GM12878 (cell line): ENCODE measurements at places on chromosomes 16 and 17.

GRCh38 chr17:58289869-58290268, 9.1 kb upstream of the MPO start:
- DNase-seq: no peak

GRCh38 chr16:28313587-28313986, 21.3 kb downstream of the SBK1 start:
- DNase-seq: no peak

- DNase-seq: no peak
These were observed 13.5 kb downstream of the ADORA2B start for GRCh38 chr17:15958484-15958854.

DNA sequence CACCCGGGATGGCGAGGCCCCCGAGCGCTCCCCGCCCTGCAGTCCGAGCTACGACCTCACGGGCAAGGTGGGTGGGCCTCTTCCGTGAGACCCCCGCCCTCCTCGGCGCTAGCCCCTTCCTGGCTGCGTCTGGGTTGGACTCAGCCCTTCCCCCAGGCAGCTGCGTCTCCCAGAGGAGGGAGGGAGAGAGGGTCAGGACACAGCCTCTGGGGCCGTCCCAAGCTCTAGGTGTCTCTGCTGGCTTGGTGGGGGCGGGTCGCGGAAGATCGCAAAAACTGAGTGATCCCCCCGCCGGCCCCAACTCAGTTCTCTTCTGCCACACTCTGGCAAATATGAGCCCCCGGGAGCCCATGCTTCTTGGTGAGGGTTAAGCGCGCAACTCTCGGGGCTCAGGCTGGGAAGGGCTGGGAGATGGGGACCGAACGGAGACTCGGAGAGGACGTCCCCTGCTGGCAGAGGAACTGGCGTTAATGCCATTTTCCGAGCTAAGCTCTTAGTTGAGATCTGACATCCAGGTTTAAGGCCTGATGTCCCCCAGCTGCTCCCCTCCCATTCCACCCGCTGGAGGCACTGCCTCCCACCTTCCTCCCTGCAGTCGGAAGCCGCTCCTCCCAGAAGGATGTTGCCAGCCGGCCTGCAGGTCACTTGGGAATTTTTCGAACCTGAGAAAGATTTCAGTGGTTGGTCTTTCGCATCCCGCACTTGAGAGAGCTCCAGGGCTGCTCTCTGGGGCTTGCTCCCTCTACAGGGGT, 419 bp downstream of the RAB37 start:
- DNase-seq: no peak

- DNase-seq: no peak
These were observed 199.5 kb upstream of the PMFBP1 start for GRCh38 chr16:72371307-72372086.

DNA sequence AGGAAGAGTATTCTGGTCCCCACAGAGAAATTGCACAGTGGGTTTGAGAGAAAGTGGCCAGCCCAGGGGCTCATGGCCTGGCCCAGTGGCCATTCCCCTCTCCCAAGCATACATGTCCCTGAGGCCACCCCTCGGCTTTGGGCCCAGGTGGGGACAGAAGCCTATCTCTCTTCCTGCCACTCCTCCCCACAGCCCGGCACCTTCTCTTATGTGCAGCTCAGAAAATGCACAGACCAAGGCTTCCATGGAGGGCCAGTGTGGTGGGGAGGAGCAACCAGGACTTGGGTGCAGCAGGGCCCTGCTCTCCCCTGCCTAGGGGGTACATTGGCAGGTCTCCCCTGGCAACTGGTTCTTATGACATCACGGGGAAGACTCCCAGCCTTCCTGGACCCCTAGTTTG, at the start of gene C16orf90:
Gene C16orf90, minus strand, starts transcription at position 314 of the 400 bp plus-strand sequence. Its CDS starts 68 bp downstream, at position 246.
- DNase-seq: no peak

DNA sequence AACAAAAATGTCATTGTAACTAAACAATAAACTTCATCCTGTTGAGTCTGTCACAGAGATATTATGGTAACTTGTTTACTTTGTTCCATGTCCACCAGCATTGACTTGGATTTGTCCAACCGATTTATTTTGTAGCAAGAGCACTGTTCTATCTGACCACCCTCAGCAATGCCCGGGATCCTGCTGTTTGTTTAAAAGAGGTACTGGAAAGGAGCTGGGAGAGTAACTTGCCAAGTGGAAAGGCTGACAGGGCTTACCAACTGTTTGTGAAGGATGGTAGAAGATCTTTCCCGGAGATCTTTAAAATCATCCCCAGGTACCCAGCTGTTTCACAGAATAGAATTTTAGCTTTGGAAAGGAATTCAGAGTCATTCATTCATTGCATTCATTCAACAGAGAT, 59.1 kb upstream of the BCAR1 start:
- DNase-seq: no peak

DNA sequence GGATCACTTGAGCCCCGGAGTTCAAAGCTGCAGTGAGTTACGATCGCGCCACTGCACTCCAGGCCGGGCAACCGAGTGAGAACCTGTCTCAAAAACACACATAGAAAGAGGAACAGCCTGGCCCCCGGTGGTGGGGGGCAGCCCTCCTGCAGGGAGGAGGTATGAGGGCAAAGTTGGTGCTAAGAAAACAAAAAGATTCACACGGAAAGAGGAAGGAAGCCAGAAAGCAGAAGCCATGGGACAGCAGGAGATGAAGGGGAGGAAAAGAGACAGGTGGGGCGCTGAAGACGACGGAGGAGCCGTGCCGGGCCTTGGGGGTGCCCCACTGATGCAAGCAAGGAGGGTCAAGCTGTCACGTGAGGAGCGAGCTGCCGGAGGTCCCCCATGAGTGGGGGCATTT, 8.2 kb upstream of the C16orf74 start:
- DNase-seq: no peak

DNA sequence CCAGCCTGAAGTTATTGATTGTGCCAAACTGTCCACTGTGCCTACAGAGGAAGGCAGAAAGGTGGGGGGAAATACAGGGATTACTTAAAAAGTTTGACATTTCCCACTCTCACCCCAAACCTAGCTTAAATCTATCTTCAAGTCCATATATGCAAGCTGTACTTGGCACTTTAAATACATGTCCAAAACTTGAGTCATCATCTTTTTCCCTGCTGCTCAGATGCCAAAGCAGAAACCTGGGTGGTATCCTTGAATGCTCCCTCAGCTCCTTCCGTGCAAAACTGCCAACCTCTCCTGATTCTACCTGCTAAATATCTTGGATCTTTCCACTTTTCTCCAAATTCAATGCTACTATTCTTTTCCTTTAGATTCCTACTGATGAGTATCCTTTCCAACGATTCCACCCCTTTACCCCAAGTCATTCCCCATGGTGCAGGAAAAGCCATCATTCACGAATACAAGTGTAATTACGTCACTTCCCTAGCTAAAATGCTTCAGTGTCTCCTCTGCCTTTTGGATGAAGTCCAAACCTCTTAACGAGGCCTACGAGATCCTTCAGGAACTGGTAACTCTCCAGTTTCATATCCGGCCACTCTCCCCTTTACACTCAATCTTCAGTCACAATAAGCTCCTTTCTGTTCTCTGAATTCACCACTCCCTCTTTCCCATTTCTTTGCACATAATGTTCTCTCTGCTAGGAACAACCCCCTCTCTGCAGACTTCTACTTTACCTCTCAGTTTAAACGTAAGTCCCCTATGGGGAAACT, 9.3 kb downstream of the BECN1 start:
- no peak for DNase-seq

DNA sequence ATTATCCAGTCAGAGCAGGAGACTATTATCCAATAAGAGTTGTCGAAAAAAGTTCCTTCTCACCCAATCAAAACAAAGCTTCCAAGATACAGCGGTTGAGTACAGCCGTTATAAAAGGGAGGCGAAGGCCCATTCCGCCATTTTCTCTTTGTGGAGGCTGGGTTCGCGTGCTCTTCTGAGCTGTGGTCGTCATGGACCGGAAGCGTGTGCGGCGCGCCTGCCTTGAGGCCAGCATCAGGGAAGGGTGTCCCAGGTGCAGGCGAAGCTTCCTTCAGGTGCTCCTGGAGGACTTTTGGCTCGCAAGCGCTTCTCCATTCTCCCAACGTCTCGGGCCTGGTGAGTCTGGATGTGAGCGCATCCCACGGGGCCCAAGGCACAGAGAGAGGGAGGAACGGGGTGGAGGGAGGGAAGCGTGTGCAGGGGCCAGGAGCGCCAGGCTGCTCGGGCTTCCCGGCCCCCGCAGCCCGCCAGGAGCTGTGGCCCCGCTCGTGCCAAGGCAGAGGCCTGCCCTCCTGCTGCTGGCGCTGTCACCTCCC, 99.2 kb downstream of the GOSR1 start:
- DNase-seq: no peak

- DNase-seq: no peak
These were observed 174.6 kb downstream of the TOX3 start for GRCh38 chr16:52372313-52372712.

- peak; percentile 83 for DNase-seq
These were observed 18.7 kb upstream of the ADGRG1 start for GRCh38 chr16:57609541-57610401.

DNA sequence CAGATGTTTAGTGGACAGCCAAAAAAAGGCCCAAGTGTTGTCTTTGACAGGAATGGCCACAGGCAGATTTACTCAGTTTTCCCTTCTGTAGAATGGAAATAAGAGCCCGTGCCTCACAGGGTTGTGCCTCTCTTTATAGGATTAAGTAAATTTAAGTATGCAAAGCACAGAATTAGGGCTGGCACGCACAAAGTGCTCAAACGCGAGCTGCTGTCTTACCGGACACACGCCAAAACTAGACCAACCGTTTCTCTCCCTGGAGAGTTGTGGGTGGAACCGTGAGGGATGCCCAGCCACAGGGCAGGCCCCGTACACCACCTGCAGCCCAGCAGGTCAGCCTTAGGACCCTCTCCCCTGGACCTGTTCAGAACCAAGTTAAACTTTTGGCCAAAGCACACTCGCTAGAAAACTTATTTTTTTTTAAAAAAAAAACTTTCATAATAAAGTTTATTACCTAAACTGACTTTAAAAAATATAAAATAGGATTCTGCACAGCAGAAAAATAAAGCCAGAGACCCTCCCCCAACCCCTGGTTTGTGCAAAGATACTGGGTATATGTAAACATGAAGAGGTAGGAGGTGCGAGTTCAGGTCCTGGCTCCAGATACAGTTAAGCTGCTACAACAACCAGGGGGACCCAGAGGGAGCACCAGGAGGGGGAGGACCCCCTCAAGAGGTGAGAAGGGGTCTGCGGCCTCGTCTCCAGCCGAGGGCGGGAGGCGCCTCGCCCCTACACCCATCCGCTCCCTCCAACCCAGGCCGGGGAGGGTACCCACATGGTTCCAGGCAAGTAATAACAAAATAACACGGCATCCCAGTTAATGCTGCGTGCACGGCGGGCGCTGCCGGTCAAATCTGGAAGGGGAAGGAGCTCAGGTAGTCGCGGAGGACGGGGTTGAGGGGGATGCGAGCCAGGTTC, 1.8 kb downstream of the SOCS1 start:
- DNase-seq: no peak

DNA sequence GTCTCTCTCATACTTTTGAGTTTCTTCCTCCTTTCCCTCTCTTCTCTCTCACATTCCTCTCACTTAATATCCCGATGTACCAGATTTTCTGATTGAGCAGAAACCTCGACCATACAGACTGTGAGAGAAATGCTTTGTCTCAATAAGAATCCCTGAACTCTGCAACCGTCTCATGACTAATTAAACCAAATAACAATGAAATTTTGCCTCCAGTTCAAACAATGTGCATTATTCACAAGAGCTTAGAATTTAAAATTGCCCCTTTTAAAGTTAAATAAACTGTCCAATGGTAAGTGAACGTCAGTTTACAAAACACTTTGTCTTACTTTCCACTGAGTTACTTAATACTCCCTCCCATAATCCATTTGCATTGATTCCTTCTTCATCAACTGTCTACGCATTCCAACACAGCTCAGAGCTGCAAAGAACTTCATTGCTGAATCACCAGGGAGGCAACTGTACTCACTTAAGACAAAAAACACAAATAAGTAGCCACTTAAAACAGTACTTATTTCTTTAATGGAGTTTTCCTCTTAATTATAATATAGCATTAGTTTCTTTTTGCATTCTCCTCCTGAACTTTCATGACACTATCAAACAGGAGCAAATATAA, 4.9 kb downstream of the CDH11 start:
- DNase-seq: no peak

DNA sequence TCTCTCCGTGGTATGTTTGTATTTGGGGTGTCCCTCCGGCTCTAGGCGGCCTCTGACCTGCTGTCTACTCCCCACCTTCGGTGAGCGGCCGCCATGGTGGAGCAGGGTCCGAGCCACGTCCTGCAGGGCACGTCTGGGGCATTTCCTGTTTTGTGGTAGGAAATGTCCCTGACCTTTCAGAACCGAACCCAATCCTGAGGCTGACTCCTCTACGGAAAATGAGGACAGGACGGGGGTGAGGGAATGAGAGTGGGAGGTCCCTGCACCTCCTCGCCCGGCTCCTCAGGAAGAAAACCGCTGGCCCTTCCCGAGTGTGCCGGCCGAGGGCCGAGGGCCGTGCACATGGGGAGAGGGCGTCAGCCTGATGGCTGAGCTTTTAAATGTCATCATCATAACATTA, 45.8 kb downstream of the WDR45B start:
- no peak for DNase-seq

GRCh38 chr17:17200831-17201230, 5.3 kb downstream of the PLD6 start:
- no peak for DNase-seq

GRCh38 chr17:32287804-32288511, 22.3 kb downstream of the RHBDL3 start:
- DNase-seq: no peak

- no peak for DNase-seq
These were observed 206.6 kb downstream of the CDH8 start for GRCh38 chr16:61829631-61830030.

- DNase-seq: no peak
These were observed 87.9 kb downstream of the CCDC182 start for GRCh38 chr17:57657211-57657610.

GRCh38 chr16:87854053-87854906, 15.0 kb downstream of the SLC7A5 start:
- DNase-seq: no peak

DNA sequence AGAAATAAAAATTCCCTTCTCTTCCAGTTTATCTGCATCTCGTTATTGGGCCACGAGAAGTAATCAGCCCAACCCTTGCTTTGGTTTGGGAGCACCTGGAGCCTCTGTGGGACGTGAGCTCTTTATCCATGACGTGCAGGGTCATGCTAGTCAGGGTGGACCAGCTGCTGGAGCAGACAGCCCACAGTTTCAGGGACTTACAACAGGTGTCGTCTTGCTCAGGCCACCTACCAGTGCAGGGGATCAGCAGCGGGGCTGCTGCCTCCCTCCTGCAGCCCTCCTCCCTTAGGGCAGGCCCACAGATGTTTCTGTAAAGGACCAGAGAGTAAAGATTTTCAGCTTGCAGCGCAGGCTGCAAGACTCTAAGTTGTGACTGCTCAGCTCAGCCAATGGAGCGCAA, 16.9 kb downstream of the ADAD2 start:
- DNase-seq: no peak

GRCh38 chr17:2266865-2267228, 36.7 kb downstream of the SMG6 start:
- DNase-seq: no peak
